Stimulated activated CD8-positive, alpha-beta memory T cell treated with anti-CD3 and anti-CD28 coated beads, Interleukin-7, amount 100 ng/mL, for 1 hour (primary cell): ENCODE measurements at places on chromosomes 2 and 18.

GRCh38 chr2:3222636-3223035 is 155.0 kb downstream of the EIPR1 start:
- DNase-seq, result no peak

GRCh38 chr18:36695806-36696205 is 133.0 kb downstream of the TPGS2 start:
- DNase-seq, result no peak

DNA sequence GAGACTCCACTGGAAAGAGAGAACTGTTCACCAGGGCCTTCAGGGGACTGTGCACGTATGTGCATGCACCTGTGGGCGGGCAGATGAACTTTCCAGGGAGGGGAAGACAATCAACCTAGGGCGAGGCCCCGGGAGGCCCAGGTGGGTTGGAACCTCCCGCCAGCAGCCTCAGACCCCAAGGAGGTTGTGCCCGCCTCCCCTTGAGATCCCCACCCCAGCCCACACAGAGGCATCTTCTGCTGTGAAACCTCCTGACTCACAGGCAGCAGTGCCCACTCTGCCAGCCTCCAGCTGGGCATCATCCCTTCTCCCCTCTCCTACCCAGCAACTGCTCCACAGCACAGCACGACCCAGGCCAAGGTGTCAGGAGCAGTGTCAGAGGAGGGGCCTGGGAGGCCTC is 54.4 kb downstream of the FAM178B start:
- DNase-seq, result no peak

DNA sequence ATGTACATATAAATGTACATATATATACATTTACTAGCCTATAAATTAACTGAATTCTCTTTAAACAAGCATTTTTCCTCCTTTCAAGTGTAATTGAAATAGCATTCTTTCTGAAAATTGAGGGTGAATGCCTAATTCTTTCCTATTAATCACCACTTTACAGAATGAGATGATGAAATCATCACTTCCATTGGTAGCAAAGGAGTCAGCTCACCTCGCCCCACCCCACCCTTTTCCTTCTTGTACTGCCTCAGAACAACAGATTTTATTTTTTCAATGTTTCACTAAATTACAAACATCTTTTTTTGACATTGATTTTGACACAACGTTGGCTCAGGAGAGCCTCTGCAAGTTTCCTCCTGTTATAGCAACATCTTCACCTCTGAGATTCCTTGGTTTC is 181.9 kb upstream of the CDH7 start:
- no peak for DNase-seq

DNA sequence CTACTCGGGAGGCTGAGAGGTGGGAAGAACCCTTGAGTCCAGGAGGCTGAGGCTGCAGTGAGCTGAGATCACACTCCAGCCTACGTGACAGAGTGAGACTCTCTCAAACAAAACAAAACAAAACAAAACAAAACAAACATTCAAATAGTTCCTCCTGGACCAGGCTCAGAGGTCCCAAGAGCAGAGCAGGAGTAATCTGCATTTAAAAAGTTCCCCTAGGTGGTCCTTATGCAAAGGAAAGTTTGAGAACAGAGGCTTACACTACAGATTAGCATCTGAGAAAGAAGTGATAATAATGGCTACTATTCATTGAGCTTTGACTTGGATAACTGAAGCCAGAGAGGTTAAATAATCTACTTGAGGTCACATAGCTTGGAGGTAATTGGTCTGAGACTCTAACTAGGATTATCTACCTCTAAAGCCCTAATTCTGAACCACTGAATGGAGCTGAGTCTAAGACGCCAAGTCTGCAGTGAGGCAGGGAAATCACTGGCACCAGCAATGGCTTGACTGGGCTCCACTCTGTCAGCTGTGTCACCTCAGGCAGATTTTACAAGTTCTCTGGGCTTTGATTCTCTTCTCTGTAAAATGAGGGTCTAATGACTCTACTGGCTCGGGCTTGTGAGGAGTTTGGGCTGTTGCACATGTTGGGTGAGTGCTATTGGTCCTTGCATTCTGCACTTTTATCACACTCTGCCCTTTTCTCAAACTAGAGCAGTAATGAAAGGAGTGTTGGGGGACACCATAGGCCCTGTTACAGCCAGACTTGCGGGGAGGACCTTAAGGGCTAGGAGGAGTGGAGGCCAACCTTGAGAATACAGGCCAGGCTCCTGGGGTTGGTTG is 29.2 kb upstream of the DLX2 start:
- no peak for DNase-seq
